ENCODE measurements at places on chromosomes 1 and 21. TPM values are rescaled to one million over a fixed set of nuclear protein-coding genes. Genes with fewer than 3 reads are reported as not detected.
A peak's percentile ranks its signal among the peaks of the same experiment; 100 is the strongest.

DNA sequence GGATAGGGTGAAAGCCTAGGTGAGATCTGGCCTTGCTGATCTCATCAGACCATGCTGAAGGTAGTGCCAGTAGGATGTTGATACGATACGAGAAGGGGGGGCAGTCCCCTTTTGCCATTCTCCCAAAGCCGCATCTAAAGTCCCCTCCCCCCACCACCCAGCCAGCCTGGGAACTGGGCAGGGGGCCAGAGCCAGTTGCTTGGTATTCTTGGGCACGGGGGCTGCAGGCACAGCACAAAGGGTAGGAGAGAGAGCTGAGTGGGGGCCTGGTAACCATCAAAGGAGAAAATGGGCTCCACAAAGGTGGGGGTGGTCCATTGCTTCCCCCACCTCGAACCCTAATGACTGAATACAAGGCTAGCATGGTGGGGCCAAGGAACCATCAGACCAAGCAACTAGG, 5.4 kb downstream of the PEA15 start:
- DNase-seq: no peak
- H3K27me3 ChIP-seq: no peaks in the 10 kb centered on the region
- H3K27ac ChIP-seq: no peak overlapping the region
- peaks cover 58% of the 10 kb centered on the region for H3K36me3 ChIP-seq
- no peak overlapping the region for H3K4me3 ChIP-seq
- peaks cover 14% of the 10 kb centered on the region for H3K4me1 ChIP-seq

GRCh38 chr1:110133436-110133835, 16.9 kb upstream of the SLC6A17 start:
- H3K4me1 ChIP-seq: no peaks in the 10 kb centered on the region
- DNase-seq: no peak

GRCh38 chr1:27003745-27004470, 8.7 kb downstream of the TENT5B start:
- H3K4me1 ChIP-seq: peaks cover 62% of the 10 kb centered on the region
- H3K4me3 ChIP-seq: no peak overlapping the region
- H3K36me3 ChIP-seq: 0 out of 2 replicates have a peak, but pooled peaks cover 4% of the 10 kb centered on the region
- no peak for DNase-seq
- no peak overlapping the region for H3K27ac ChIP-seq
- H3K27me3 ChIP-seq: no peaks in the 10 kb centered on the region

RPTN gene
- not detected for total RNA-seq

DNA sequence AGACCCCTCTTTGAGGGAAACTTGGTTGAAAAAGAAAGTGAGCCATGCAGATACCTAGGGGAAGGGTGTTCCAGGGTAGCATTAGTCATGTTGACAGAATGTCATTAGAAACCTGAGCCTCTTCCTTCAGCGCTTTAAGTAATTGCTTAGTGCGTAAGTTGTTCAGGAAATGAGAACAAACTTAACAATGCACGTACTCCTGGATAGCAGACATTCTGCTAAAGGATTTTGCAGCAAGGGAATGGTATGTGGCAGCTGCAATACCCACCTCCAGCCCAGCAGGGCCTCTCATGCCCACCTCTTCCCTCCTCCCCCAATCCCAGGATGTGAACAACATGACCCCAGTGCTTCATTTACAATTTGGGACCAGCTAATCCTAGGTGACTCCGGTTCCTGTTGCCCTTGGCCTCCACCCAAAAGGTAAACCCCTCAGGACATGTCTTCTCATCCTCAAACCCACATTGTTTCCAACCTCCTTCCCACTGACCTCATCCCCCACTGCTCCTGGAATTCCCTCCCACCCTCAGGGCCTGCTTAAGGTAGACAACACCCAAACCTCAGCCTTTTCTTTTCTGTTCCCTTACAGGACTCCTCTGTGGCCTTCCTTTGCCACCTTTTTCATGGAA, 98.0 kb upstream of the BCAR3 start:
- no peaks in the 10 kb centered on the region for H3K27me3 ChIP-seq
- no peak overlapping the region for H3K4me3 ChIP-seq
- no peaks in the 10 kb centered on the region for H3K36me3 ChIP-seq
- peaks cover 48% of the 10 kb centered on the region for H3K4me1 ChIP-seq
- peak; percentile 99 for DNase-seq

C1orf87 gene
- total RNA-seq: not detected

GRCh38 chr1:4868521-4868920, 214.1 kb downstream of the AJAP1 start:
- no peak overlapping the region for H3K27ac ChIP-seq
- no peak overlapping the region for H3K4me3 ChIP-seq
- H3K27me3 ChIP-seq: no peaks in the 10 kb centered on the region
- no peaks in the 10 kb centered on the region for H3K36me3 ChIP-seq
- no peak for DNase-seq

GRCh38 chr1:193634470-193634869, 448.1 kb upstream of the B3GALT2 start:
- no peak overlapping the region for H3K4me3 ChIP-seq
- H3K27me3 ChIP-seq: no peaks in the 10 kb centered on the region
- H3K36me3 ChIP-seq: no peaks in the 10 kb centered on the region
- H3K27ac ChIP-seq: no peak overlapping the region
- no peaks in the 10 kb centered on the region for H3K4me1 ChIP-seq
